Activated CD4-positive, alpha-beta T cell treated with anti-CD3 and anti-CD28 coated beads, Interleukin-2, Interleukin-4, amounts not matched to agents 100 ng/mL and 50 ng/mL, durations not matched to agents 16 hours and 8 hours (primary cell): ENCODE measurements at places on chromosomes 3 and 15.

DNA sequence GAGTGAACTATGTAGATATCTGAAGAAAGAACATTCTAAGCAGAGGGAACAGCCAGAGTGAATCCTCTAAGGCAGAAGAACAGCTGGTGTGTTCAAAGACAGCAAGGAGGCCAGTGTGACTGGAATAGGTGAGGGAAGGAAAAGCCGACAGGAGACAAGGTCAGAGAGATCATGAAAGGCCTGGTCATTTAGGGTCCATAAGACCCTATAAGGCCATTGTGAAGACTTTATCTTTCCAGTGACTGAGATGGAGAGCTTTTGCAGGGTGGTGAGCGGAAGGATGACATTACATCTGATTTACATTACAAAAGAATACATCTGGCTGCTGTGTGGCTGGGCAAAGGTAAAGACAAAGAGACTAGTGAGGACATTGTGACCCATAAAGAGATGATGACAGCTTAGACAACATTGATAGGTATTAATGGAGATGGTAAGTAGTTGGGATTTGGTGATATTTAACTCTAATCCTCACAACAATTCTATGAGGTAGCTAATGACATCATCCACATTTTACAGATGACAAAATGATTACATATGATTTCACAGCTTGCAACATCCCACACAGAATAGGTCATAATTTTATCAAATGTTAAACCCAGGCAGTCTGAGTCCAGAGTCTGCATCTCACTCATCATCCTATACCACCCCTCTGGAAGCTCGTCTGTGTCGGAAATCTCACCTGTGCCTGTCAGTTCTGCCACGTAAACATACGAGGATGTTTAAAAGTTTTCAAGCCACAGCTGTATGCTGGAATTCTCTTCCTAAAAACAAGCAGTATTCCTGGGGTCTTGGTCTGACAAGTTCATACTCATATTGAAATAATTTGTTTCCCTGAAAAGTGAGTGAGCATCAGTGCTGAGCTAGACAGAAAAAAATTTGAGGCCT is 70.2 kb upstream of the PIK3R4 start:
- no peak for DNase-seq

DNA sequence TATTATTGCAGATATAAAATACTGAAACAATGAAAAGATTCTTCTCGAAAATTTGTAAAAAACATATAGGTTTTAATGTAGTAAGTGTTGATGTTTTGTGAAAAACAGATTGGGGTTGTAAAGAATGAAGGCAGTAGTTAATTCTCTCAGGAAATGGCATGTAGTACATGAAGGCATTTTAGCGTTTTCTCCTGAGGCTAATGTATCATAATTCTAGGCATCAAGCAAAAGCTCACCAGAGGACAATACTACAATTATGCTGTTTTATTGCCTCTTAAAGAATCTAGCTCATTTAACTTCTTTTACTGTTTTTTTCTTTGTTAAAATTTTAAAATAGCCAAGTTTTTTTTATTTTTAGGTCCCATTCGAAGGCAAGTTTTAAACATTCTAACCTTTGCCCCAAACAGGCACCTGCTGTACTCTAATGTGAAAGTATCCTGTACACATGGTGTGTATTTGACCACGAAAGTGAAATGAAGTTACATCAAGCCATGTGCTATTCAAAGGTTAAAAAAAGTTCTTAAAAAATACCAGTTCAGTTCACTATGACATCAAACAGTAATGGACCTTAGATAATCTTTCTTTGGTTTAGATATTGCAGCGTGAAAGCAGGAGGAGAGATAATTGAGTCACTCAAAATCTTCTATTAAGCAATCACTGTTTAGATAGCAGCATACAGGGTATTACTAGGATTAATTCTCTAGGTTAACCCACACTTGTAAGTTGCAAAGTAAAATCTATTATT is 163.6 kb downstream of the ECT2 start:
- no peak for DNase-seq

- DNase-seq = no peak
Measured at GRCh38 chr15:59208613-59209249, 2.1 kb downstream of the LDHAL6B start.

- no peak for DNase-seq
Measured at GRCh38 chr3:155631323-155632019, 113.4 kb downstream of the PLCH1 start.

- no peak for DNase-seq
Measured at GRCh38 chr3:137148917-137149316, 191.1 kb downstream of the IL20RB start.

- no peak for DNase-seq
Measured at GRCh38 chr3:188306435-188307005, 152.6 kb downstream of the LPP start.

DNA sequence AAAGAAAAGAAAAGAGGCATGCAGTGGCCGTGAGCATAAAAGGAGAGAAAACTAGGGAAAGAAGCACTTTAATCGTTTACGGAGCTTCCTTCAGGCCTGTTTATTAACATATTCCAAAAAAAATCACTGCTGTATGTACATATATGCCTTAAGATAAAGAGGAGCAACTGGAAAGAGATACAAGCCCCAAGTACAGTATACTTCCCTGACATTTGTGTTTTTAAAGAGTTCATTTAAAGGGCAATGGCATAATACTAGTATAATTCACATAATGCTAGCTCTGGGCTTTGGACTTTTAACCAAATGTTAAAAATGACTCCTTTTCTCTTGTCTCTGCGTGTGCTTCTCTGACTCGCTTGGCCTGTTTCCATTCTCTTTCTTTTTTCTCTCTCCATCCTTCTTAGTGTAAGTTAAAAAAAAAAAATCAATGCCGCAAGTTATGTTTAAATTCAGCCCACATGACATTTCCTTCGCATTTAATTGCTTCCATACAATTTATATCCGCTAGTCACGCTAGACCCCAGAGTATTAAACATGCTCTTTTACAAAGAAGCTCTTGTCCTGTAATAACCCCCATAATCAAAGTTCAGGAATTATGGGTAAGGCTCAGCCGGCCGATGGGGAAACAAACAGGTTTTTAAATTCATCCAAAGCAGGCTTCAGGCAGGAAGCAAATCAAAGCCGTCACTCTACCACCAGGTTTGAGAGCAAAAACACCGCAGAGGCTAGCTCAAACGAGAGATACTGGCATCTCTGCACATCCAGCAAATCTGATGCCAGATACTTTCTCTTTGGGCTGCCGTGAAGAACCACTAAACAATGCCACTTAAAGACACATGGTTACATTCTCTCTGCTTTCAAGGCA is 19.4 kb downstream of the WWTR1 start:
- no peak for DNase-seq

GRCh38 chr3:144894576-144894975 is 923.0 kb downstream of the DIPK2A start:
- DNase-seq = no peak

DNA sequence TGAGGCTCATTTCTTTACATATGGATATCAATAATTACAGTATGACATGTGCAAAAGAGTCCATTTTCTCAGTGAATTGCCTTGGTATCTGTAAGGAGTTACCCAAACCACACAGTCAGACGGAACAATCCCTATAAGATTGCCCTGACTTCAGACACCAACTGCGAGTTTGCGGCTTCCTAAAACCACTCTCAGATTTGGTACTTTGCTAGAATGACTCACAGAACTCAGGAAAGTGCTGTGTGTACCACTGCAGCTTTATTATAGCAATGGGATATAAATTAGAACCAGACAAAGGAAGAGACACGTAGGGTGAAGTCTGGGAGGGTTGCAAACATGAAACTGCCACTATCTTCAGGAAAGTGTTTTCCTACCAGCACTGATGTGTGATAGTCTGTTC is 45.8 kb upstream of the ATP13A3 start:
- peak; percentile 7 for DNase-seq

GRCh38 chr15:36960179-36960946 is 140.0 kb downstream of the MEIS2 start:
- DNase-seq = no peak

DNA sequence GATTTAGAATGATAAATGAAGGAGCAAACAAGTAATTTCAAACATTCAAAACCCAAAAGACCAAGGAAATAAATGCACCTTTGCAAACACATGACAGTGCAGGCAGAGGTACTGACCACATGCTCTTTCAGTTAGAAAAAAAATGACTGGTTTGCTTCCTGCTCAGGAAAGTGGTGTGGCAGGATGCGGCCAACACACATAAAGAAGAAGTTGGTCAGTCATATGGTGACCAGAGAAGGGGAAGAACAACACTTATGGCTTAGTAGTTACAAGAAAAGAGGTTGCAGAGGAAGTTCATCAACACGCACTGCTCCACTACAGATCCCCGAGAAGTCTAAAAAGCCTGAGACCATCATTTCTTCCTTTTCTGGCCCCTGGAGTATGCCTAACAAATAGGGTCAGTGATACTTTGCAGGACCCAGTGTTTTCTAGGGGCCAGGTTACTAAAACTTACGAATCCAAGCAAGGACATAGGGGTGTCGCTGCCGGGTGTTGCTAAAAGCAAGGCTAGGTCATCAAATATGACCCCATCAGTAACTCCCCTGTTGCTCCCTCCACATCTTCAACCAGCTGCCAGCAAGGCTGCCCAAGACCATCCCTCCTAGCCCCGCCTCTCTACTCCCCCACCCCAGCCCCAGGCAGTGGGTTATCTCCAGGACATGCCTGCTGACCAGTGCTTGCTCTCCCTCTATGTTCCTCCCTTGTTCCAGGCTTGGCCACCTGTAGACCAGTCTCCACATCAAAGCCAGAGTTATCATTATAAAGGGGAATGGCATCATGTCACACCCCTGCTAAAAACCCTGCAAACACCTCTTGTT is 11.2 kb downstream of the ATP8B4 start:
- DNase-seq = peak; percentile 90

DNA sequence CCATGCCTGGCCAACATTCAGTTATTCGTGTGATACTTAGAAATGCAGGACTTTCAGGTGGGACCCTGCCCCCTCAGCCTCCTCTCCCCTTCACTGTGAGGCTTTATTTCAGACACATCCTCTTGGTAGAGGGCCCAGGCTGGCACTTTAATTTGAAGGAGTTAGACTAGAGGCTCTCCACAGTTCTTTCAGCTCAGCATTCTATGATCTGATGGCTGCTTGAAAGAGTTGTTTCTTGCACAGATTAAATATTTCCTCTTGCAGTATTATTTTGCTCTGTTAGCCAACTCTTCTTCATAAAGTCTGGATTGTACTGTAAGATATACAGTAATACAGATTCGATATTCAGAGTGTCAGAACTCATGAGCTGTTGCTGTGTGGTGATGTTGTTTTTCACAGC is 35.1 kb downstream of the CTDSPL start:
- no peak for DNase-seq

DNA sequence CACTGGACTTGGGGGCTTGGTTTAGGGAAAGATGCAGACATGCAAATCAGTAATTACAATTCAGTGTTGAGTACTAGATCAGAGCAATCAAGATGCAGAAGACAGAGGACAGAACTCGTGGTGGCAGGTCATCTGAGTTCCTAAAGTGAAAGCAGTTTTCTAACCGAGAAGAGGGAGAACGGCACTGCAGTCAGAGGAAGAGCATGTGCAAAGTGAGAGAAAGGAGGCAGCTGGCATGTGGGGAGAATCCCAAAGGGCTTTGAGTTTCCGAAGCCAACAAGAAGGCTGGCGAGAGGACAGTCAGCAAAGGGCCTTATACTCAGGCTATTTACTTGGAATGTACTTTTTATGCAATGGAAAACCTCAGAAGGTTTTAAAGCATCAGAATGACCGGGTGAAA is 87.0 kb downstream of the ANP32A start:
- DNase-seq = no peak

GRCh38 chr3:146181216-146181615 is 20.2 kb upstream of the PLOD2 start:
- DNase-seq = no peak

DNA sequence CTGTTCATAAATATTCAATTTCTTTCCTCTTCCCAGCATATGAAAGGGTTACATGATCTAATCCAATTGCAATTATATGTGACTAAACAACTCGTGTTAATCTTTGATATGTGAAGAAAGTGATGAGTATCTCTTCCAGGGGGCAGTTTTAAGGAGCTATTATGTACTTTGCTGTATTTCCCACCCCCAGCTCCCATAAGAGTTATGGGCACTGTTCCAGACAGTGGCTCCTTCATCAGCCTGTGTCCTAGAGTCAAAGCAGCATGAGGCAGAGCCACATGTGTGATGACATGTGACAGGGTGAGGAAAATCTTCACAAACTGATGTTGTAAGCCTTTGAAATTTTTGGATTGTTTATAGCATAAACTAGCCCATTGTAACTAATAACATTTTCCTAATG is 315.4 kb downstream of the DIPK2A start:
- no peak for DNase-seq

- DNase-seq = no peak
Measured at GRCh38 chr3:61985020-61985419, 388.3 kb downstream of the FEZF2 start.

GRCh38 chr3:17645074-17645698 is 97.2 kb downstream of the TBC1D5 start:
- DNase-seq = no peak

DNA sequence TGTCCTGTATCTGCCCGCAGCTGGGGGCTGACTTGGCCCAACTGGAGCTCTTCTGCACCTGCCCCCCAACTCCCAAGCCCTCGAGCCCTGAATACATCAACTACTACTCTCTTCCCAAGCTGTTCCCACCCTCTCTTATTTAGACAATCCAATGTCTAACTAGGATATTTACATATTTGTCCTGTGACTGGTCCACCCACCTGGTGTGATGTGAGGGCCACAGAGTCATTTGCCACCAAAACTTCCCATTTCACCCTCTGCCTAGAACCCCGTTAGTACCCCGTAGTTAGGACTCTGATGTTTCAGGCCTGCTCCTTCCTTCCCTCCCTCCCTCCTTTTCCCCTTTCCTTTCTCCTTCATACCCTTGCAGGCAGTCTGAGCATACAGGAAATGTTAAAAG is 6.4 kb downstream of the CPLX3 start:
- no peak for DNase-seq

DNA sequence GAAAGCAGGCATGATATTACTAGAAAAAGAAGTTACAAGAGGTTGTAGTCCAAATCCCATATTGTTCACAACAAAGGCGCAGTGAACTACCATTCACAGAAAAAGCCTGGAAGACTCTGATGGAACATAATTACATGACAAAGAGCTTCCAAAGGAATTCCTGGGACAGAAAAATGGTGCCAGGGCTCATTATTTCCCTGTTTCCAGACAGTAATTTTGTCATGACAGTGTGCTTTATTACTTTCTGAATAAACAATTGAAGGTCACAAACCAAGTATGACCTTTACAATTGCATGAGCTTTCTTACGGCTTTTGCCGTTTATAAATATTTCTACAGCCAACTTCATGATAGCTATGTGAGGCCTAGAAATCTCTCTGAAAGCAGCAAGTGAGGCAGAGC is 61.0 kb downstream of the CYFIP1 start:
- DNase-seq = no peak

- peak; percentile 41 for DNase-seq
Measured at GRCh38 chr3:71125738-71126137, 457.8 kb downstream of the FOXP1 start.

GRCh38 chr3:159128628-159129027 is 326.8 kb downstream of the MFSD1 start:
- no peak for DNase-seq

GRCh38 chr3:29290596-29290995 is 9.7 kb downstream of the RBMS3 start:
- DNase-seq = no peak
